ENCODE measurements at places on chromosomes 1 and 21.

DNA sequence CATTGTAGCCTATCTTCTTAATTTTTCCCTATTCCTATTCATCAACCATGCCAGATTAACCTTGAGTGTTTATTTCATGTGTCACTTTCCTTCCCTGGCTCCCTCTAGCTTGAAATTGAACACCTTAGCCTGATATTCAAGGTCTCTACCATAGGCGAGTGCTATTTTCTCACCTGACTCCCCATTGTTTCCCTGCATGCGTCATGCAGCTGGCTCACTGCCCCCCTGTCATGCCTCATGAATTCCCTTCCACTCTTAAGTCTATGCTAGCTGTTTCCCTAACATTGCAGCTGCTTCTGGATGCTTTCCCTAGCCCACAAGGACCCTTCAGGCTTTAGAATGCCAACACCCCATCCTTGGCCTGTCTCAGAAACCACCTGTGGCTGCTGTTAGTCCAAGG lies 56.7 kb upstream of the CD1D start:
- DNase-seq = no peak

- peak; percentile 57 for DNase-seq
Measured at GRCh38 chr1:155174324-155175280, 953 bp downstream of the TRIM46 start.

GRCh38 chr1:185573677-185574076 lies 160.5 kb upstream of the HMCN1 start:
- no peak for DNase-seq

GRCh38 chr1:206469933-206470691 lies at the start of gene IKBKE:
Gene IKBKE, plus strand, starts transcription at chr1:206470476. Its CDS starts 2,752 bp downstream, at chr1:206473228.
- peak; percentile 83 for DNase-seq

DNA sequence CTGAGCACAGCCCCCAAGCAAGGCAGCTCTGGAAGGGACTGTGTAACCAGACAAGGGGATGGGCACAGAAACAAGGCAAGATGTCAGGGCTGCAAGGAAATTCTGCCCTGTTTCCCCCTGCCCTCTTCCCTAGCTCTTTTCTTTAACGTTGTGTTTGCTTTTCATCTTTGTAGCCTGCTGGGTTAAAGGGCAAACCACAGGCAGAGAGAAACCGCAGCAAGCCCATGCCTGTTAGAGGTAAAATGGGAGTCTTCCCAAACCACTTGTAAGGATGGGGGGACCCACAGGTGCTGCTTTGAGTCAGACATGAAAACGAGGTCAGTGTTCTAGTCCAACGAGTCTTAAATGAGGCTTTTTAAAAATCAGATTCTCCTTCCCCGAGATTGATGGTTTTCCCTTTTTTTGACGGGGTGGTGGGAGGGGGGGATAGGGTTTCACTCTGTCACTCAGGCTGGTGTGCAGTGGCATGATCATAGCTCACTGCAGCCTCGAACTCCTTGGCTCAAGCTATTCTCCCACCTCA lies 13.3 kb downstream of the TGFBR3 start:
- no peak for DNase-seq

DNA sequence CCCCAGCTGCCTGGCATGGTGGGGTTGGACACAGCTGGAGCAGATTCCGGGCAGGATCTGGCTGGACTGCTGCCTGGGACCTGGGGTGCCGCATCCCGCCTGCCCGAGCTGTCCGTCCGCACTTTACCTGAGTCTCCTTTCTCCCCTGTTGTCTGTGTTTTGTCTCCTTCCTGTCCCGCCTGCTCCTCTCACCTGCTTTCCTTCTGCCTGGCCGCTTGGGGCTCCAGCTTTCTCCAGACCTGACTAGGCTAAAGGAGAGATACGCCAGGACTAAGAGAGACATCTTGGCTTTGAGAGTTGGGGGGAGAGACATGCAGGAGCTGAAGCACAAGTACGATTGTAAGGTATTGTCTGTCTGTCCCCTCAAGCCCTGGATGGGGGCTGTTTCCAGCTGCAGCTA lies 73.3 kb downstream of the ARHGEF10L start:
- no peak for DNase-seq

GRCh38 chr1:38929476-38929875 lies 12.2 kb downstream of the RHBDL2 start:
- DNase-seq = no peak

GRCh38 chr21:31913182-31913608 lies 40.4 kb downstream of the HUNK start:
- DNase-seq = no peak

GRCh38 chr1:180117764-180118116 lies 36.9 kb upstream of the QSOX1 start:
- peak; percentile 78 for DNase-seq

- DNase-seq = no peak
Measured at GRCh38 chr21:44485254-44485793, 30.0 kb downstream of the LRRC3 start.

- DNase-seq = peak; percentile 88
Measured at GRCh38 chr1:59367301-59368007, 70.6 kb downstream of the FGGY start.

- DNase-seq = no peak
Measured at GRCh38 chr21:26528882-26529281, 44.2 kb downstream of the CYYR1 start.

DNA sequence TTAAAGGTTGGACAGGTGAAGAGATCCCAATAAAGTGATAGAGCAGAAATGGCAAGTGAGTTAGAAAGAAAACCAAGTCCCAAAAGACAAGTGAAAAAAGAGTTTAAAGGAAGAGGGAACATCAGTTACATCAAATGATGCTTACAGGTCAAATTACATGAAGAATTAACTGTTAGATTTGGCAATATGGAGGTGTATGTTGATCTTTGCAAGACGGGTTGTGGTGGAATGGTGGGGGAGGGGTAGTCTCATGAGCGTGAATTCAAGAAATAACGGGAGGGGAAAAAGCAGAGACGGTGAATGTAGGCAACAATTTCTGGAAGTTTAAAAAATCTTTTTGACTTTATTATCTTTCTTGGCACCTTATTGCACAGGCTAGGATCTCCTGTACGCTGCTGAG lies 76.6 kb downstream of the NTPCR start:
- DNase-seq = no peak

- peak; percentile 38 for DNase-seq
Measured at GRCh38 chr1:168488138-168488537, 55.7 kb downstream of the XCL2 start.

DNA sequence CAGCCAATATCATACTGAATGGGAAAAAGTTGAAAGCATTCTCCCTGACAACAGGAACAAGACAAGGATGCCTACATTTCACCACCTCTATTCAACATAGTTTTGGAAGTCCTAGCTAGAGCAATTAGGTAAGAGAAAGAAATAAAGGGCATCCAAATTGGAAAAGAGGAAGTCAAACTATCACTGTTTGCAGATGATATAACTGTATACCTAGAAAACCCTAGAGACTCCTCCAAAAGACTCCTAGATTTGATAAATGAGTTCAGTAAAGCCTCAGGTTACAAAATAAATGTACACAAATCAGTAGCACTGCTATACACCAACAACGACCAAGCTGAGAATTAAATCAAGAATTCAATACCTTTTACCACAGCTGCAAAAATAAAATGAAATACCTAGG lies 171.3 kb upstream of the HP1BP3 start:
- no peak for DNase-seq

DNA sequence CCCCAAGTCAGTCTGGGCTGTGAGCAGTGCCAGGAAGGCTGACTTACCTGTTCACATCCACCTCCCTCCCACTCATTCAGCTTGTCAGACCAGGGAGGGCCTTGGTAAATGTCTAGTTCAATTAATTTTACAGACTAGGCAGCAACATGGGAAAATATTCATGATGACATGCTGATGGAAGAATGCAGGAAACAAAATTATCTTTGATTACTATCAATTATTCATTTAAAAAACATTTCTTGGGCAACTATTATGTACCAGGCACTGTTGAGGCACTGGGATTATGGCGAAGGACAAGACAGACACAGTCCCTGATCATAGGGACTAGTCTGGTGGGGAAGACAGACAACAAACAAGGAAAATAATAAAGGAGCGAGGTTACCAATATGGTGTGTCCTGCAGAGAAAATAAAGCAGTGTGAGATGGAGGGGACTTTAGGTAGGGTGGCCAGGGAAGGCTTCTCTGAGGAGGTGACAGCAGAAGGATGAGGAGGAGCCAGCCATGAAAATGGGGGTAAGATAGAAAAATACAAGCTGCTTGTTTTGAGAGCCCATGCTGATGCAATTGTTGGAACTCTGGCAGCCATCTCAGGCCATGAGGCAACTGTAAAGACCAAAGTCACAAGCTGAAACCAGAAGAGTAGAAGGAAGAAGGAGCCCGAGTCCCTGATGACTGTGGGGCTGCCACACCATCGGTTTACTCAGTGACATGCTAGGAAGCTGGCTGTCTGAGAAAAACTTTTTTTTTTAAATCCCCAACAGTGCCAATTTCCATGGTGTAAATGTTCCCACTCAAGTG lies 14.0 kb downstream of the TRIM62 start:
- no peak for DNase-seq

GRCh38 chr1:154863315-154864174 lies 6.5 kb downstream of the KCNN3 start:
- DNase-seq = peak; percentile 43

DNA sequence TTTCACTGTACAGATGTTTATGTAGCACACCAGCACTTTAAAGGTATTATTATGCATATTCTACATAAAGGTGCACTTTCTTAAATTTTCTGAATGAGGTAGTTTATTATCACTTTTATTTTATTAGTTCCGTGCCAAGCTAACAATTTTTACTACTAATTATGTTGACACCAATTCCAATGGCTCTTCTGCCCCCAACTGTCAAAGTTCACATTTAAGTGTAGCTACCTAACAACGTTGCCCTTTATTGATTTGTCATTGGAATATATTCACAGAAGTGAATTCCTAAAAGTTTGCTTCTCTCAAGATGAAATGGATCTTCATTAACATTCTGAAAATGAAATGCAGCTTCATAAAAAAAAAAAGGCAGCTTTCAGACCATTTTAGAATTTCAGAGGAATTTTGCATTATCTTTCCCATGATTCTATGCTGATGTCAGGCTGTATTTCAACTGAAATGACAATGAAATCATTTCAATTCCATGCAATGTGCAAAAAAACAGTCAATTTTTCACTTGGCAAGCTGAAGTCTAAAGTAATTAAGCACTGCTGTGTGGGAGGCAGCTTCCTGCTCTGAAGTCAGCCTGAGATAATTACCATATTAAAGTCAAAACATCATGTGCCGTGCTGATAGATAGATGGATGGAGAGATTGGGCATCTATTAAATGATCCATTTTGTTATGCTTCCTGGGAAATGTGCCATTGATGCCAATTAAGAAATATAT lies 229.2 kb downstream of the TTLL7 start:
- no peak for DNase-seq

DNA sequence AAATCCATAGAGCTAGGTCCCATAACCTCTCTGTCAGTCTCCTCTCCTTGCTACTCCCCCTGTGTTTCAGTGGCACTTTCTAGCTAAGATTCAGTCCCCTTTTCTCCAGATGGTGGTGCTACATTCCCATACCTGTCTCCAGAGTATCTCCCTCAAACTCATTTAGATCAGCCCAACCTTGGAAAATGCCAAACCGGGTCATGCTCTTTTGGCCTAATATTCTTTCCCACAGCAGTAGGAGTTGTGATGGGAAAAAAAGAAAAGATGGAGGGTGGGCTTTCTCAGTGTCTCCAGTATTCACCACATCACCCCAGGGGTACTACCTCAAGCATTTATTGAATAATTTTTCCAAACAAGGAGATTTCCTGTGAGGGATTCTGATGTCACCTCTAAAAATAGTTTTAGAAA lies 3.2 kb upstream of the RXFP4 start:
- peak; percentile 63 for DNase-seq

GRCh38 chr1:193325042-193325441 lies 138.6 kb upstream of the B3GALT2 start:
- DNase-seq = no peak

DNA sequence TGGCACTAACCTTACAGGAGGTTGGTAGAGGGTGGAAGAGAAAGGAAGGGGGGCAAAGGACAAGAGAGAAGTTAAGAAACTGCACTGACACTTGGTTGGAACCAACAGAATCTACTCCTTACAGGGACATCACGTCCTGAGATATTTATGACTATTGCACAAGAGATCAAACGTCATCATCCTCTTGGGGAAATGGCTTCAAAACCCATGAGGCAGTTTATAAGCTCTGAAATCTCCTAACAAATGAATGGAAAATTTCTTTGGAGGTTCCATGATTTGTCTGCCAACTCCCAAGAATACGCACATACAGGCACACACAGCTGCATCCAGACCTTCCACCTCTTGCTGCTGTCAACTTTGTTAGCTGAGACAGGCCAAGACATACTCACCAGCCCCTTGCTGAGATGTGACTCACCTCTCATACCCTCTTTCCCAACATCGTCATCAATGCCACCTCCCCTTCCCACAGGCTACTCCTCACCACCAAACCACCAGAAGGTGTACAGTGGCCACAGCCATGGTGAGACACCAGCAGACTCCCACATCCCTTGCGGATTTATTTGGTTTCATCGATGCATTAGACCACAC lies 135.5 kb downstream of the SETD4 start:
- DNase-seq = peak; percentile 23

DNA sequence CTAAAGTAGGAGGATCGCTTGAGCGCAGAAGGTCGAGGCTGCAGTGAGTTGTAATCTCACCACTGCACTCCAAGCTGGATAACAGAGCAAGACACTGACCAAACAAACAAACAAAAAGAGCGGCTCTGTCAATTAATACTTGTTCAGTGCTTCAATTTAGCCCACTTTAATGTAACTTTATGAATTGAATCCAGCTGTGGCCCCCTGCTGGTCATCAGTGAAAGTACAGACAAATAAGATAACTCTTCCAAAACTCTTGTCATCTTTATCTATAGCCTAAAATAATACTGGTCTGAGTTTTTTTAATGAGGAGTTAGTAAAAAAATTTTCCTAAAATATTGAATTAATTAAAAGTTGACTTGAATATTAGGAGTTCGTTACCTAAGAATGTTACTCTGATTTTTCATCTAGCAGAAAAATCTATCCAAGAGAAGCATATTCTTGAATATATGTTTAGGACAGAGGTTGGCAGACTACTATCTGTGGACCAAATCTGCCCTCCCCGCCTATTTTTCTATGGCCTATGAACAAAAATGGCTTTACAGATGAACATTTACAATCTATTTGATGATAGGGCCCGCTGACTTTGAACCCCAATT lies 26.1 kb downstream of the ATP5PF start:
- peak; percentile 64 for DNase-seq

DNA sequence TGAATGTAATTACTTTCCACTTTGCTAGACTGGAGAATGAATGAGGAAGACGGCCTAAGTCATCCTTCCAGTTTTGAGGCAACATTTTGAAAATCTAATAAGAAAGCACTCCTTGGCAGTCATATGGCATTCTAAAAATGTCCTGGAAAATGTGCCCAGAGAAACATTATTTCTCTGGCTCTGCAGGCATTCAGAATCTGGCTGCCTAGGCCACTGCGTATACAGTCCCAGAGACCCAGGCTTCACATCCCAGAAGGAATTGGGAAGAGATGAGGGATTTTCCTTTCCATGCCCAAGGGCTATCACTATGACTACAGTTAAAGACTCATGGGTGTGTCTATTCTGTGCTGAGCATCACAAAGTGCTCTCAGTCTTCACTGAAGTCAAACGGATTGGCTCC lies 92.9 kb downstream of the BEND5 start:
- no peak for DNase-seq

Data from GM03348 (cell line).